Activated naive CD4-positive, alpha-beta T cell treated with anti-CD3 and anti-CD28 coated beads, Interleukin-2, amount 50 U/mL, for 16 hours (primary cell): ENCODE measurements at places on chromosomes 1 and 21.

- peak; percentile 52 for DNase-seq
These were observed 3.1 kb downstream of the SMIM1 start for GRCh38 chr1:3775490-3776230.

DNA sequence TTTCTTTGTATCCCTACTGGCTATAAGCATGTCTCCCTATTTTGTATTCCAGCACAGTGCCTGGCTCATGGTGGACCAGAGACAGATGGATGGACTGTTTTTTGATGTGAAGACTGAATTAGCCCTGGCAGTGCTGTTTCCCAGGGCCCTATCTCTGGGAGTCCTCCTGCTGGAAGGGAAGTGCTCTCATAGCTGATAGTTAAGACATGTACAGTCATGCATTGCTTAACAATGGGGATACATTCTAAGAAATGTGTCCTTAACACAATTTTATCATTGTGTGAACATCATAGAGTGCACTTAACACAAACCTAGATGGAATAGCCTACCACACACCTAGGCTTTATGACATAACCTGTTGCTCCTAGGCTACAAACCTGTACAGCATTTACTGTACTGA lies 21.1 kb downstream of the TLCD4 start:
- DNase-seq: no peak

- DNase-seq: no peak
These were observed 53.4 kb upstream of the PTGFR start for GRCh38 chr1:78437396-78437795.

DNA sequence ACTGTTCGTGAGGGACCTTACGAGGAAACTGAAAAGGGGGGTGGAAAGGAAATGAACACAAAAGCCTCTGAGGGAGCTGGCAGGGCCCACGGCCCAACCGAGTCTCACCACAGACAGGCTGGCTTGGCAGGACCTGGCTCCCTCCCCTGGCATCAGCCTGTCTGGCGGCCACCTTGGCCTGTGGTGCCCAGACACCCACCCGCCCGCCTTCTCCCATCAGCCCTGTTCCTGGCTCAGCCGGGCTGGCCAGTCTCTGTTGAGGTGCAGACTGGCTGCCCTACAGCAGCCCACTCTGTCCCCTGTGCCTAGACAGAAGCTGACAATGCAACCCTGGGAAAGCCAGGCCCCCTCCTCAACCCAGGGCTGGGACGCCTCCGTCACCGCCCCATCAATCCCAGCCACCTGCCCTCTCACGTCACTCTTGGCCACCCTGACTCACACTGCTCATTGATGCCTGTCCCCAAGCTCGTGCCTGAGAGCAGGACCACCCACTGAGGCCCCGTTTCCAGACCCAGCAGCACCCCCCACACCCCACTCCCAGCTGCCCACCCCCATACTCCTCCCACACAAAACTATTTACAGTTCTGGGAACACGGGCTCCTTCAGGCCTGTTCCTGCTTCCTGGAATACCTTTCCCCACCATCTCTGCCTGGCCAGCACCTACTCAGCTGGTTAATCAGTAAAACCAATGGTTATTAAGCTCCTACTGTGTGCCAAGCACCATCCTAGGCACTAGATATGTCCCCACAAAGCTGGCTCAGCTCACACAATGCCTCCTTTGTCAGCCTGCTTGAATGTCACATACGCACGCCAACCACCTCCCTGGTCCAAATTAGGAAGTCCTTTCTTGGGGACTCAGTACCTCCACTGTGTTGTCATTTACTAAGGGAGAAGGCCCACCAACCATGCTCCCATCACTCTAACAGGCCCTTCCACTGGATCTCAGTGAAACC lies 22.7 kb downstream of the SDC3 start:
- no peak for DNase-seq

- no peak for DNase-seq
These were observed 30.1 kb upstream of the ARHGEF10L start for GRCh38 chr1:17509363-17509762.

GRCh38 chr21:32427958-32428623 lies 15.6 kb downstream of the EVA1C start:
- no peak for DNase-seq
